Stimulated activated CD8-positive, alpha-beta memory T cell treated with anti-CD3 and anti-CD28 coated beads, Interleukin-15, amount 100 ng/mL, for 1 hour (primary cell): ENCODE measurements at places on chromosomes 1 and 21.

GRCh38 chr1:31671561-31672201 lies 27.0 kb upstream of the PEF1 start:
- DNase-seq: no peak

GRCh38 chr1:42748461-42749410 lies 8.7 kb upstream of the CLDN19 start:
- no peak for DNase-seq

DNA sequence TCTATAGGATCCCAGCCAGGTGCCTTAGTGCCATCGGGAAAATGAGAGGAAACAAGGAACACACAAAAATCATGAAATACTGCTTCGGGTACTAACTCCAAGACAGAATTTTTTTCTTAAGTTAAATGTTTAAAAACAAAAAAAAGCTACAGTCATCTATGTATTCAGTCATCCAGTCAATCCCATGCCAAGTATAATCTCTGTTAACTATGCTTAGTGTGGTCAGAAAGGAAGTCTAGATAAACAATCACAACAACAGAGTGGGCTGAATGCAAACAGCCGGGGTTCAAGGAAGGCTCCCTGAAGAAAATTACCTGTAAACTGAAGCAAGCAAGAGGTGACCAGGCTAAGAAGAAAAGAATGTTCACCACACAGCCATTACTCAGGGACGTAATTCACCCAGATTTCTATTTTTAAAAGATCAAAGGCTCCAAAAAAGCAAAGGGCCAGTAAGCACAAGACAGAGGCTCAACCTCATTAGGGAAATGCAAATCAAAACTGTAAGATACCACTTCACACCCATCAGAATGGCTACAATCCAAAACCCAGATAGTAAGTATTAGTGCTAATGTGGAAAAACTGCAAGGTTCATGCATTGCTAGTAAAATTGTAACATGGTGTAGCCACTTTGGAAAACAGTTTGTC lies 53.0 kb downstream of the RERE start:
- no peak for DNase-seq

DNA sequence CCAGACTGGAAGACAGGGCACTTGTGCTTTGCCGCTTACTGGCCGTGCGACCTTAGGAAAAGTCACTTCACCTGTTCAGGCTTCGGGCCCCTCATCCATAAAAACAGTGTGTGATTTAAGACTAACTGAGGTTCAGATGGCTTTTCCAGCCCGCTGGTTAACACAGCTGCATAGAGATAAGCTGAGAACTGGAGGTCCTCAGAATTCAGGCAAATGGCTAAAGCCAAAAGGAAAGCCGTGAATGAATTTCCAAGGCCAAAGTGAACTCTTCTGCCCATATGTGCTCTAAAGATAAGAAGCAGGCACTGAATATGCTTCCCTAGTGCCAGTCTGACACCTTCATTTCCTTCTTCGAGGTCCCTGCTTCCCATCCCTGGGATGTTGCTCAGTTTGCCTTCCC lies 23.5 kb upstream of the SARS1 start:
- DNase-seq: no peak

DNA sequence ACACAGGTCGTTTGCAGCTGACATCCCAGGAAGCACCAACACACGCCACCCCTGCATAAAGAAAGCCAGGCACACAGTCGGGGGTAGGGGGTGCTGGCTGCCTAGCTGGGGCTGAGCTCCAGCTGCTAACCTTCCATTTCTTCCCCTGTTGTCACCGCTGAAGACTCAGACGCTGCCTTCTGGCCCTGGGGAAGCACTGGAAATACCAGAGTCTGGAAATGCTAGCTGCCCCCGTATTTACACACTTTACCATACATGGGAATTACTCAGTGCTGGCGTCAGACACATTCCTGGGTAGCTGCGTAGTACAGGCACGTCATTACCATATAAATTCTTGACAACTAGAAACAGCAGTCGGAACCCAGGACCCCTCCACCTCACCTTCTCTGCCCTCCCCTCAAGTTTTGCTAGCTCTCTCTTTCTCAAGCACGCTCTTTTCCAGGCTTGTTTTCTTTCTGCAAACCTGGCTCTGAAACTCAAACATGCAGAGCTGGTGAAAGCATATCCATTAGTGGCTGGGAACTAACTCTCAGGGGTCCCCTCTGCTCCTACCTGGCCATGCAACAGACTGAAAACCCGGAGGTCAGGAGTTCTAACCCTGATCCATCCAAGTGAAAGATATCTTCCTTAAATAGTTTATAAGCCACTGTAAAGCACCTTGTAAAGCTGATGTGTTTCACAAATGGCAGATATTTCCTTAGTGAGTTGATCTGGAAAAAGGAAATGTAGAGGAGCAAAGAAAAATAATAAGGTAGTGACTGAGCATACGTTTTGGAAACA lies 3.3 kb downstream of the CSRP1 start:
- no peak for DNase-seq

GRCh38 chr1:39919545-39919944 lies 17.8 kb upstream of the MYCL start:
- DNase-seq: no peak

DNA sequence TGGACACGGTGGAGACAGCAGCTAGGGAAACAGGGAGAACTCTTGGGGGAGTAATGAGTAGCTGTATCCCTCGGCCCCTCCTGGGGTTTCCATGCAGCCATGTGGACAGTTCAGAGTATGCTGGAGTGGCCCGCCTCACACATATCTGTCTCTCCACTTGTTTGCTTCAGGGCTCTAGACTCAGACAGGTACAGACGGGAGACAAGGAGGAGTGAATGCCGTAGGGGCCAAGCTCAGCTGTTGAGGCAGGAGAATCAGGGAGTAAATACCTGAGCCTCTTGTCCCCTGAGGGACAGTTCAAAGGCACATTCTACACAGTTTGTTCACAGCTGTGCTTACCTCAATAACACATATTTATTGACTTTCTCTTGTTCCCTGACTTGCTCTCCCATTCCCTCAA lies 7.7 kb upstream of the PTGFRN start:
- DNase-seq: no peak

GRCh38 chr1:54950006-54950368 lies 30.4 kb upstream of the TMEM61 start:
- no peak for DNase-seq

GRCh38 chr1:60078182-60078581 lies 4.6 kb upstream of the C1orf87 start:
- DNase-seq: no peak

- DNase-seq: no peak
These were observed 119.9 kb downstream of the NOS1AP start for GRCh38 chr1:162189345-162189744.

DNA sequence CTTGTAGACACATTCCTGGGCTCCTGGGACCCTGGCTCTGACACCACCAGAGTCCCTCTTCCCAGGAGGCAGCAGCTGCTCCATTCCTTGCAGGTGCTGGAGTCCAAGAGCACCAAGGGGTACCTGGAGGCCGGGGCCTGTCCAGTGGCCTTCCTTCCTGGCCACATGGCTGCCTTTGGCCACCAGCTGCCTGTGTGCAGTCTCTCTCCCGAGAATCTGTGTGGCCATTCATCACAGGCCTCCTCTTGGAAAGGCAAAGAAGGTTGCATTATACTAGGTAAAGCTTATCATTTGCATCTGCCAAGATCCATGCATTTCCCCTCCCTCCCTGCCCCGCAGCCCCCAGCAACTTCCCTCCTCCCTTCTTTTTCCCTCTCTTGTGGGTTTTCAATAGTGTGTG lies 48.9 kb upstream of the OLIG2 start:
- no peak for DNase-seq

- no peak for DNase-seq
These were observed 24.1 kb upstream of the RNF19B start for GRCh38 chr1:32988665-32989064.

DNA sequence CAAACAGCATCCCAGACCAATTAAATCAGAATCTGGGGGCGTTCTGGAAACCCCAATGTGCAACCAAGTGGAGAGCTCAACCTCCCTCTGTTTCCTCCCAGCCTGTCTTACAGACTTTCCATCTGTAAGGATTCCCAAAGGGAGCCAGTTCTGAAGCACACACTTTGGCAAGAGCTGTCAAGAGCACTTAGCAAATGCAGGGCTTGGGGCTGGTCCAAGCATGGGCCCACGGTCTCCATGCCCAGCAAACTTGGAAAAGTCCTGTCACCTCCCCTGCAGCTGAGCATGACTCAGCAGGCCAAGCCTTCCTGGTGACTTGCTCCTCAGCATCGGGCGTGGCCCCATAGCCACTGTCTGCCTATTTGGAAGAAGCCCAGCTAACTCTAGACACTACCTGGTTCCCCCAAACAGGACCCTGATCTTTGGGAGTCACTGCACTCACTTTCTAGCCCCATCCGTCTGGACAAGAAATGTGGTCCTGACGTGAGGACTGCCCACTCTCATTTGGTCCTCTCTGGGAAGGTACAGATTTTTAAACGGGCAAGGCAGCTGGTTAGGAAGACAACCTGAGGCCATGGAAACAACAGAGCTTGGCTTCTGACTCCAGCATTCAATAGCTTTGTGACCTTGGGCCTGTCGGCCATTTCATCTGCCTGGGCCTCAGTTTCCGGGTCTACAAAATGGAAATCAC lies 16.9 kb downstream of the SLC2A1 start:
- DNase-seq: no peak

DNA sequence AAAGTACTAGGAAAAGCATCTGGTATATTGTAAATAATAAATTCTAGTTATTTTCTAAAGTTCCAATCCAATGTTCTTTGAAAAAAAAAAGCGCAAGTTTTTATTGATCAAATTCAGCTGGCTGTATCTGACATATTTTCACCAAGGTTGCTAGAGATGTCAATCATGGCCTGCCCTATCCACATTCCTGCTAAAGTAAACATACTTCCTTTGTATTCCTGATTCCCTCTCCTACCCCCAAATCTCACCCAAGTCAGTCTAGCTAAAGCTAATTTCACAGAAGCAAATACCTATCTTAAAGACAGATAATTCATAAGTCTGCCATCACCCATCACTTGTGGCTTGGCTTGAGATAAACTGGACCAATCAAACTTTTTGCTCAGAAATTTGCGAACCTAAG lies 21.3 kb downstream of the ANKRD13C start:
- no peak for DNase-seq

DNA sequence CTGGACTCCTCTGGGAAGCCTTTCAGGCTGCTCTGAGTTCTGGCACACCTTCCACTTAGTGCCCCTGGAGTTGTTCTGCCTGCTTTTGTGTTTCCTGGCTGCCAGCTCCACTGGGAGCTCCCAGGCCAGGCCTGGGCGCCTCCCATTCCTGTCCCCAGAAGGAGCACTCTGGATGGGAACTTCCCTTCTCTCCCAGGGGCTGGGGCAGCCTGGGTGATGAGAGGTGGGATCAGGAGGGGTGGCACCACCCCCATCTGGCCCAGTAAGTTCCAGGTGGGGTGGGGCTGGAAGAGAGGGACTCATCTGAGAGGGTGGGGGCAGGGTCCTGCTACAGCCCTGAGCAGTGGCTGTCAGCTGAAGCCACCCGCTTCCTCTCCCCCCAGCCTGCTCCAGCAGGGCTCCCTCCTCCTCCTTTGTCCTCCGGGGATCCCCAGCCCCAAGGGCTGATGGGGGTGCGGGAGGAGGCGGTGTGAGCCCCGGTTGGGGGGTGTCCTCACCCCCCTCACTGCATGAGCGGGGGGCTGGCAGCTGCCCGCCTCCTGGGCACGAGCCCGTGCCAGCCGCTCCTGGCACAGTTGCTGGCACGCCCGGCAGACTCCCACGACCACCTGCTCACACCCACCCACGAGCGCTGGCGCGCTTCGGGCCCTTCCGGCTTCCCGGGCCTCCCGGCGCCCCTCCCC lies 4.7 kb downstream of the FOXO6 start:
- DNase-seq: no peak

DNA sequence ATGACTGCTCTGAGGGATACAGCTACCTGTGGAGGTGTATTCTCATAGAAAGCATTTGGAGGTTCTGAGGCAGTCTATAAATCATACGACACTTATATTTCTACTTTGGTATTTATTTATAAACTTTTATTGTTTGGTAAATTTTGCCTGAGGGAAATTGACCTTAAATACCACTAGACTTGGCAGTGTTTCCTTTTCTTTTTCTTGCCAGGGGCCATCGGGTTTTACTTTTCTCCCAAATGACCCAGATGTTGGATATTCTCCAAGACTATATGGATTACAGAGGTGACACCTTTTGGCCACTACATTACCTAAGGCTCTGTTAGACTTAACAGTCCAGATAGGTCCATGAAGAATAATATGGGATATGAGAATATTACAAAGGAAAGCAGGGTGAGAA lies 28.2 kb downstream of the CHD1L start:
- DNase-seq: no peak

DNA sequence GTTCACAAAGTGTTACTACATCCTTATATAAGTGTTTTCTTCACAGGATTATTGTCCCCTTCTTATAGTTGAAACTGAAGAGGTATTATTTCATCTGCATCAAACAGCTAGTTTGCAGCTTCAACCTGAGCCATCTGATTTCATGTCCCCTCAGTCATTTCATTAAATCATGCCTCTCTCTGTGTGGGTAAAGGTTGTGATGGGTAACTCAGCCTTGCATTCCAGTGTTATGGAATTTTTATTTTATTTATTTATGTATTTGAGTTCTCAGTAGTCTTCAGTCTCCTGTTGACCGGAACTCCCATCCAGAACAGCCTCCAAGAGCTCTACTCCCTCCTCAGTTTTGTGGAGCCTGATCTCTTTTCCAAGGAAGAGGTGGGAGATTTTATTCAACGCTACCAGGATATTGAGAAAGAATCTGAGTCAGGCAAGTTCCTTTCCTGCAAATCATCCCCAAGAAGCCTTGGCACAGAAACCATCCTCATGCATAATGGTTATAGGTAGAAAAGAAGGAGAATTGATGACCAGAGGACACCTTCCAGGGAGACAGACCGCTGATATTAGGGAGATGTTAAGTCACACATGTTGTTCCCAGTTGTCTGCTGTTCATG lies 21.8 kb downstream of the CHD1L start:
- DNase-seq: no peak

DNA sequence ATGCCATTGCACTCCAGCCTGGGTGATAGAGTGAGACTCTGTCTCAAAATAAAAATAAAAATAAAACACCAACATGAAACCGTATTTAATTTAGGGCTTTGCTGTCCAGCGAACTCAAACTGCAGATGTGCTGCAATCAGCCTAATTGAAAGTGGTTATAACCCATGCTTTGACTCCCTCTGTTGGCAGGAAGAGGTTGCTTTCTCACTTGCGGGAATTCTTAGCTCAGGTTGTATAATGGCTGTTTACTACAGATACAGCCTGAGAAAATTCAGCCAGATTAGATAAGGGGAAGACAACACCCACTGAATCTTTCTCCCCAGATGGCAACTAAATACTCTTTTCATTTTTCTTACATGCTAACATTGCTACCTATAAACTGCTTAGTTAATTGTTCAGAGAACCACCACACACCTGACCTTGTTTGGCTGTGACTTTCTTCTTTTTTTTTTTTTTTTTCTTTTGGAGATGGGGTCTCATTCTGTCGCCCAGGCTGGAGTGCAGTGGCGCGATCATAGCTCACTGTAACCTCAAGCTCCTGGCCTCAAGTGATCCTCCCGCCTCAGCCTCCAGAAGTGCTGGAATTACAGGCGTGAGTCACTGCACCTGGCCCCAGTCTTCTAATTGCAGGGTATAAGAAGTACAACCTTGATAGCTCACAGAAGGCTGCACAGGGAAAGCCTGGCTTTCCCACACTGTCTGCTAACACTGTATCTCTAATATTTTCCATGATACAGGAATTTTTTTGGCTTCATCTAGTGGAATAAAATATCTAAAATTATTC lies 34.6 kb downstream of the DNTTIP2 start:
- DNase-seq: no peak
